Stimulated activated CD4-positive, alpha-beta T cell treated with anti-CD3 and anti-CD28 coated beads, Interleukin-2, amount 100 ng/mL, for 24 hours (primary cell): ENCODE measurements at places on chromosomes 7 and 10.
A peak's percentile ranks its signal among the peaks of the same experiment; 100 is the strongest.

- no peak for DNase-seq
These were observed 3.5 kb upstream of the LRRC18 start for GRCh38 chr10:48943096-48943495.

DNA sequence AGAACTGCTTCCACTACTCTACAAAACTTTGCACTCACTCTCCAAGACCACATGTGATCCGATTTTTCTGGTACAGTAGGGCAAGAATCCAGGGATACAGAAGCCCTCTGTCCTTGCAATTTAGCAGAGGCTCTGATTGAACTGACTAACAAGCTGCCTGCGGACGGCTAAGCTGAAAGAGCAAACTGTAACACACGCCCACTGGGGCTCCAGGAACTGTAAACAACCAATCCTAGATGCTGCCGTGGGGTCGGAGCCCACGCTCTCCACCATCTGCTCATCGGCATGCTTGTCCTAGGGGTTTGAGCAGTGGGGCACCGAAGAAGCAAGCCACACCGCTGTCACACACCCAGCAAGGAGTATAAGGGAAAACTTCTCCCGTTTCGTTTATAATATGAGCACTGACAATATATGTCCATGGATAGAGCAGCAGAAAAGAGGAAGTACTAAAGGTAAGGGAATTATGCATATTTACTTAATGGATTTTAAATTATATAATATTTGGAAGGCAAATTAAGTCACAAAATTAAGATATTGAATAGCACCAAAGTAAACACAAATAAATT, 634.4 kb upstream of the POT1 start:
- DNase-seq: no peak

DNA sequence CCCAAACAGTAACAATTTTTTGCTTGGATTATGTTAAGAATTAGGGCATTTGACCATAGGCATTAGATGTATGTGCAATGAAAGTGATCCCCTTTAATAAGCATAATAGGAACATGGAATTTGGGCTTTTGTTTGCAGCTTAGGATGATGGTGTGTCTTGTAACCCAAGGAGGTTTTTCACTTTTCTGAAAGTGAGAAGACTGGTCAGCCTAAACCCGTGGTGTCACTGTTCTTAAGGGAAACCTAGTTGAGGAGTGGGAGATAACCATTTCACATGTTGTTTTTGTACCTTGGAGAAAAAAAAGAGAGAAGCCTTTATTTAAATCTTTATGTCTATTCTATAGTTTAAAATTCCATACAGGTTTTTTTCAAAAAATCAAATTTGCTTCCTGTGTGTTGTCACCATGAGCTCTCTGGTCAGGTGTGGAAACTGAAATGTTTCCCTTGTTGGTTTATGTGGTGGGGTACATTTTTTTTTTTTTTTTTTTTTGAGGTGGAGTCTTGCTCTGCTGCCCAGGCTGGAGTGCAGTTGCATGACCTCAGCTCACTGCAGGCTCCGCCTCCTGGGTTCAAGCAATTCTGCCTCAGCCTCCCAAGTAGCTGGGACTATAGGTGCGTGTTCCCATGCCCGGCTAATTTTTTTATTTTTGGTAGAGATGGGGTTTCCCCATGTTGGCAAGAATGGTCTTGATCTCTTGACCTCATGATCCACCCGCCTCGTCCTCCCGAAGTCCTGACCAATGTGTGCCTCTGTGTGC, 7.7 kb downstream of the CCM2 start:
- no peak for DNase-seq

DNA sequence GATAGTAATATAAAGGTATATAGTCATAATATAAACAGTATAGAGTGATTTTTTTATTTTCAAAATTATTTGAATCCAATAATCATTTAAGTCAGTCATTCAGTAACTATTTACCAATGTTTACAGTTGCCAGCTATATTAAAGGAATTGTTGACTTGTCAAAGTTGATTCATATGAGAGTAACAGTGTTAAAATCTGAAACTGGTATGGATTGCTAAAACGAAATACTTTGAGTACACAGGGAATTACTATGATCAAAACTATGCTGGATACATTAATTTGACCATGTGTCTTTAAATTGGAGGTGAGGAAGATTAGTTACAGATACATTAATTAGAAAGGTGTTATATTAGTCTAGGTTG, 282.6 kb downstream of the ADK start:
- DNase-seq: no peak

DNA sequence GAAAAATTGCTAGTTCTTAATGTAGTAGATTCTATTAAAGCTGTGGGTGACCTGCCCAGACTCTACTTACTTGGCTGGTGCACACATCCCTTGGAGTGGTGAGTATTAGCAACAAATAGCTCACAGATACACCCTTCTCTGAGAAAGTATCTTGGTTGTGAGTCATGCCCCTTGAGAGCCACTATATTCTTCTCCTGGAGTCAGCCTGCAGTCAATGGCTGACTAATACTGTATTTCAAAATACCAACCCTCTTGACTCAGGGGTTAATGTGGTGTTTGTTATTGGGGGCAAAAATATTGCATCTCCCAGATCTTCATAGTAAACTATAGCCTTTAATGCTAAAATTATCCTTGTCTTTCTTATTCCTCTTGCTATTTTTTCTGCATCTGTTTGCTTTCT, 354.9 kb downstream of the BMPER start:
- no peak for DNase-seq

DNA sequence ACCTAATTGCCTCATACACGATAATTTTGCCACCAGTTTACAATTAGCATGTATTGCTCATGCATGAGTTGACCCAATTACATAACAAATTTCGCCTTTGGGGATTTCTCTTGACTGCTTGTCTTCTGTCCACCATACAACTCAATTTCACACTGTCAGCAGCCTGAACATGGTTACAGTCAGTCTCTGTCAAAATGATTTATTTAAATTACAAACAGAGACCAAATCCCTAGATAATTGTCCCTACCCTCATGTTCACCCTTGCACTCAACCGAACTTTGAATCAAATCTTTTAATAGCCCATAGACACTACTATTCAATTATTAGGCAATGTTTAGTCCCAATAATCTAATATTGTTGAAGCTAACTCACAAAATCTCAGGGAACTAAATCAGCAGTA, 59.7 kb upstream of the NEBL start:
- DNase-seq: no peak

GRCh38 chr7:105863876-105864275, 12.5 kb downstream of the ATXN7L1 start:
- no peak for DNase-seq

DNA sequence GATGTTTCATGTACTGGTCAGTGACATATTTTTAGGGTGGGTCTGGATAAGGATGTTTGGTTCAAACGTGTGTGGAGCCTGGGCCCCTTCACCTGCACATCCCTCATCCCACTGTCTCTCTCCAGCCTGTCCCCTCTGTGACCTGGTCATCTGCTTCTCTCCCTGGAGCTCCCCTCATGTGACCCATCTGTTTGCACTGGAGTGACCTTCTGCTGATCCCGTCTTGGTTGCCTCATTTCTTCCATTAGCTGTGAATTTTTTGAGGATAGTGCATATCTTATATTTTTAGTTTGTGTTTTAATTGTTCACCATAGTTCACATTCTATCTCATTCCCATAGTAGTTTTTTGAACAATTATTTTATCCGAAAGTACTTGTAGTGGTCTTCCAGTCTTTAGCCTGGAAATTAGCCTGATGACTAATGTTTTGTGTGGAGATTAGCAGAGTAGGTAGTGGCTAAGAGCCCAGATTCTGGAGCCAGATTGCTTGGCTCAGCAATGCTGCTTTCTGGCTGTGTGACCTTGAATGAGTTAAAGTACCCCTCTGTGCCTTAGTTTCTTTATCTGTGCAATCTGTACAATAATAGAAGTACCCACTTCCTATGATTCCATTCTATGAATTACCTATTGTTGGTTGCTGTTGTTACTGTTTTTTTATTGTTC, 224.5 kb downstream of the LRMDA start:
- no peak for DNase-seq

DNA sequence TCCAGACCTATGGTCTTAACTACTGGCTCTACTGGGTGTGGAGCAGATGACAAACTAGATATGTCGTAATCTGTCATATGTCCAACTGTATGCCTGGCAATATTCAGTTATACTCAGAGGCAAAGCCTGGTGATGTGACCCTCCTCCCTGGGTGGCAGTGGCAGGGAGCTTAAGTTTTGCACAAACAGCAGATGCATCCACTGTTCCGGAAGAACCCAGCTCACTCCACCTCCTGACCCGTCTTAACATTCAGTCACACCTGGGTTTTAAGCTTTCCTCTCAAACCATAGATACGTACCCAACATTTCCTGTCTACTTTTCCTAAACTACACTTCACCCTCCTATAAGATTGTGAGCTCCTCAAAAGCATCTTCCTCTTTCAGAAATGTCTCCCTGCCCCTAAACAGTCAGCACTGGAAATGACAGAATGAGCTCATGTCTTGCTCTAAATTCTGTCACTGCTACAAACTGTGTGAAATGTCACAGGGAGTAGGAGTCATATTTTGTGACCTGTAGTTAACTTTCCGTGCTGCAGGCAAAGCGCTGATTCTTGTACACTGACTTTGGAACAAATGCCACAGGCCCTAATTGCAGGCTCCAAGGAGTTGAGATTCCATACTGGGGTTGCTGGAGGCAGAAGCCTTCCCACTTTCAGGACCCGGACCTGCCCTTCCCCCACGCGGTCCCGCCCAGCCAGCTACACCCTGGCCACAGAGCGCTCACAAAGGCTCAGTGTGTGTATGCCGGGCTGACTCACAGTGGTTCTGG, 23.9 kb downstream of the SCD start:
- peak; percentile 76 for DNase-seq

- no peak for DNase-seq
These were observed 352.6 kb downstream of the PRPF18 start for GRCh38 chr10:13939391-13939790.

- DNase-seq: no peak
These were observed 57.4 kb upstream of the TFEC start for GRCh38 chr7:116087984-116088383.

DNA sequence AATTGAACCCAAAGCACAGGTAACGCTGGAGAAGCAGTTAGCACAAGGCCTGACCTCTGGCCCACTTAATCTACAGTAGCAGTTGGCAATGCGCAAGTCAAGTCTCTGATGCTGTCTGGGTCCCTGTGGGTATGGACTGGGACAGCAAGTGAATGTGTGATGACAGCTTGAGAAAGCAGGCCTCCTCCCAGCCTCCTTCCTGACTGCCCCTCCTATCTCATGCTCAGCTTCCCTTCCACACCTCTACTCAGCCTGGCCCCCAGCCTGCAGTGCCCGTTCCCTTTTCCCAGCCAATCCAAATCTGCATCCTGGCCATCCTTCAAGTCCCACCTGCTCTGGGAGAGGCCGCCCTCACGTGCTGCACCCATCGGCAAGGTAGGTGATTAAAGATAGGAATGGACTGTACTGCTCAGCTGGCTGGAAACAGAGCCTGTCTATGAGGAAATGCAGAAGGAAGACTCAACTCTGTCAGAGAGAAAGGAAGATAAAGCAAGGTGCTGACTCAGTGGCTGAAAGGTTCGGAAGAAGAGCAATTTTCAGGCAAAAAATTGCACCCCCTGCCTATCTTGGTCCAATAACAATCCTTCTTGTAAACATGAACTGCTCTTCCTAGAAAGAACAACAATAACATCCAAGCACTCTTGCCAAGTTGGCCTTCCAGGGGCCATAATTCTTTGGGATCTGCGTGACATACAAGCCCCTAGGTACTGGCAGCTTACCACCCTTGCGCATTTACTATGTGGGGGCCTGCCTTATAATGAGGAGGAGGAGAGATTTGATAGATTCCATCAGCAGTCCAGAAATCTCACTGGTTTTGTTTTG, 16.6 kb upstream of the FGFR2 start:
- DNase-seq: no peak

- no peak for DNase-seq
These were observed 43.5 kb downstream of the NHLRC2 start for GRCh38 chr10:113897693-113898618.

DNA sequence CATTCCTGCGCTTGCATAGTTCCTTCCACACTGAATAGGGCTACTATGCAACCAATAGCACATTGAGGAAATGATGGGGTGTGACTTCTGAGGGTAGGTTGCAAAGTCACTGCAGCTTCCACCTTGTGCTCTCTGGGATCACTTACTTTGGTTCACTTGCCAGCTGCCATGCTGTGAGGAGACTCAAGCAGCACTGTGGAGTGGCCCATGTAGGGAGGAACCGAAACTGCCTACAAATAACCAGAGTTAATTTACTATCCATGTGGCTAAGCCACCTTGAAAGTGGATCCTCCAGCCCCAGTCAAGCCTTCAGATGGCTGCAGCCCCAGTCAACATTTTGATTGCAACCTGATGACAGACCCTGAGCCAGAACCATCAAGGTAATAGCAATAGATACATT, 64.3 kb downstream of the FAM204A start:
- DNase-seq: no peak

DNA sequence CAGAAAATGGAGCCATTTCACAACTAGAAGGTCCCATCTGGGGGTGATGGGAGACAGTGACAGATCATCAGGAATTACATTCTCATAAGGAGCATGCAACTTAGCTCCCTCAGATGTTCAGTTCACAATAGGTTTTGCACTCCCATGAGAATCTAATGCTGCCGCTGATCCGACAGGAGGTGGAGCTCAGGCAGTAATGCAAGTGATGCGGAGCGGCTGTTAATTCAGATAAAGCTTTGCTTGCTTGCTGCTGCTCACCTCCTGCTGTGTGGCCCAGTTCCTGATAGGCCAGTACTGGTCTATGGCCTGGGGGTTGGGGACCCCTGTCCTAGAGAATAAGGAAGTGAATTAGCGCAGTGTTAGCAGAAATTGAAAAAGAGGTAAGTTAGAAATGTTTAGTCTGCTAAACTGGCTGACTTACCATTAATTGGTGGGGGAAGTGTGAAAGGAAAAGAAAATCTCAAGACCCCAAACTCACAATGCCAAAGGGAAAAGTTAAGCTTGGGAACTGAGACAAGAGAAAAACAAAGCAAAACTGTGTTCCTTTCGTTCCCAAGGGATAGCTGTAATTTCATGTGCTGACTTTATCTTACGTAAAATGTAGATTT, 76.4 kb downstream of the LYZL2 start:
- no peak for DNase-seq

- no peak for DNase-seq
These were observed 201.8 kb downstream of the GLI3 start for GRCh38 chr7:42035210-42035609.

- DNase-seq: no peak
These were observed 5.4 kb upstream of the PWWP2B start for GRCh38 chr10:132391676-132392020.

- no peak for DNase-seq
These were observed 41.0 kb downstream of the FOXK1 start for GRCh38 chr7:4722960-4723630.
